Bone marrow (tissue), 2 donors: ENCODE measurements at places on chromosomes 6 and 20.

DNA sequence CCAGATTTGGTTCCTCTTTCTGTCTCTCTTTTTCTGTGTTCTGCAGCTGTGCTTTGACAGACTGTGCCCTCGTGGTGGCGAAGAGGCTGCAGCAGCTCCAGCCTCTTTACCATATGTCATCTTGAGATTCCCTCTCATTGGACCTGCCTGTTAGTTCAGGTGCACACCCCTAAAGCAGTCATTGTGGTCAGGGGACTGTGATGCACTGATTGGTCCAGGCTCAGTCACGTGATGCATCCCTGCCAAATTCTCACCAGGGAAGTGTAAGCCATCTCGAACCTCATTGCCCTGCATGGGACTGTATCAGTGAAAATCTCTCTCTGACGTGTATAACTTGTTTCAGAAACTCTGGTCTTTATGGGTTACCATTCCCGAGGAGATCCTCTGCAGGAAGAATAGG is 160.3 kb downstream of the EYA2 start:
- no peak for DNase-seq

- no peak for DNase-seq
Observed at GRCh38 chr6:42744351-42744893, 1.5 kb downstream of the TBCC start.

GRCh38 chr6:96837081-96837971 is at the start of gene GPR63:
GPR63 (minus strand) TSS chr6:96837477; CDS start chr6:96799731, 37,746 bp downstream.
- DNase-seq = no peak

GRCh38 chr6:83883240-83883639 is 23.8 kb downstream of the CYB5R4 start:
- no peak for DNase-seq

DNA sequence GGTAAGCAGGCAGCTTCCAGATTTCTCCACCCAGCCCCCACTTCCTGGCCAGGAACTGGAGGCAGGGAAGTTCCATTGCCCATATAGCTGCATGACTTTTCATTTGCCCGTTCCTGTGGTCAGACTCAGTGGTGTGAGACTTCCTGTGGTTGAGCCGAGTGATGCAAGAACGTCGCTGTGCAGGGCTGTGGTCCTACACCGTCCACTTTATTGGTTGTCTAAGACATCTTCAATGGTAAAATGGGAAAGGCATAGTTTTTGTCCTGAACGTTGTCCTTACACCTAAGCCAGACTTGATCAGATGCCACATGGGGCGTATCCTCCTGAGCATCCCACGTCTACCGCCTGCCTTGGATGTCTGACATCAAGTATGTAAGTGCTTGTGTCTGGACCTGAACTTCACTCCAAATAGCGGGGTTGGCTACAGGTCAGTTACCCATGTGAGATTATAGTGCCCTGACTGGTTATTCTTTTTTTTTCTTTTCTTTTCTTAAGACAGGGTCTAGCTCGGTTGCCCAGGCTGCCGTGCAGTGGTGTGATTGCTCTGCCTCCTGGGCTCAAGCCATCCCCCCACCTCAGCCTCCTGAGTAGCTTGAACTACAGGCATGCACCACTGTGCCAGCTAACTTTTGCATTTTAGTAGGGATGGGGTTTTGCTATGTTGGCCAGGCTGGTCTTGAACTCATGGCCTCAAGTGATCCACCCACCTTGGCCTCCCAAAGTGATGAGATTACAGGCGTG is 25.9 kb upstream of the GTSF1L start:
- peak; percentile 33 for DNase-seq

GRCh38 chr6:15969236-15969778 is 159.6 kb upstream of the MYLIP start:
- DNase-seq = no peak

GRCh38 chr6:31580807-31581433 is 1.3 kb downstream of the LTB start:
- peak; percentile 43 for DNase-seq

DNA sequence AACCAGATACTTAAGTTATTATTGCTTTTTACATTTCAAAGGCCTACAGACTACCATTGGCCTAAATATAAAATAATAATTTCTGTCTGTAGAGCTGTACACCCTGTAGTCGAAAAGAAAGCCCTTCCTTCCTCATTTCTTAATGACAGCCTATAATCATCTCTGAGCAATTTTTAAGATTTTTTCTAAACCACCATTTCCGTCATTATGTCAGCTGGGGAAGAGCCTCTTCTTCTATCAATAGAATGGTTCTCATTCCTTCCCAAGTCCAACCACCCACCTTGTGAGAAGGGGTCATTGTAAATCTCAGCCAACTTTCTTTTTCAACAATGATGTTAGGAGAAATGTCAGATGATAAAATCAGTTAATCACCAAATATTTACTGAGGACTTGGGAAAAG is 91.8 kb downstream of the PLEKHG1 start:
- peak; percentile 22 for DNase-seq

GRCh38 chr6:68343901-68344300 is 291.2 kb upstream of the ADGRB3 start:
- DNase-seq = no peak

DNA sequence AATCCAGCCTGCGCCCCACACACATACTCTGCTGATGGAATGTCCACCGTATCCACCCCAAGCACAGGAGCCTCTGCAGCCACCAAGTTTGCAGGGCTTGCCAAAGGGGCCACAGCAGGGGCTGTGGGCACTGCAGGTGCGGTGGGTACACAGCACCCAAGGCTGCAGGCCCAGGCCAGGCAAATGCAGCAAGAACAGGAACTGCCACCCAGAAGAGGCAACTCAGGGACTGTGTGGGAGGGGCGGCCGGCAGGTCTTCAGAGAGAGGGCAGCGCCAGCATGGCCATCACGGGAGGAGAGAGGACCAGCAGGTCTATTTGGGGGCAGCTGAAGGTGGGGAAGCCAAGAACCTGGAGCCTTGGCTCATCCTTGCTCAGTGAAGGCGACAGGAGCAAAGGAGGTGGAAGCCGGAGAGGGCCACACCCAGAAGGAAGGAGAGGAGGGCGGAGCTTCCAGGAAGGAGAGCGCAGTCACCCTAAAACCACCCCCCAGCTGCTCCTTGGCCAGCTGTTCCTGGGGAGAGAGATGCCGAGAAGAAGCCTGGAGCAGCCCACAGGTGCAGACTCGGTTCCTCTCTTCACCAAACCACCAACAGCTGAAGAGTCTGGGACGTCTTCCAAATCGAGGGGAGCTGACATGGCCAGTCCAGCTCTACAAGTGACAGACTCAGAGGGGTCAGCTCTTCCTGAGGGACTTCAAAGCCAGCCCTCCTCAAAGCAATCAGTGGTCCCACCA is 265.1 kb upstream of the CDYL start:
- DNase-seq = no peak

DNA sequence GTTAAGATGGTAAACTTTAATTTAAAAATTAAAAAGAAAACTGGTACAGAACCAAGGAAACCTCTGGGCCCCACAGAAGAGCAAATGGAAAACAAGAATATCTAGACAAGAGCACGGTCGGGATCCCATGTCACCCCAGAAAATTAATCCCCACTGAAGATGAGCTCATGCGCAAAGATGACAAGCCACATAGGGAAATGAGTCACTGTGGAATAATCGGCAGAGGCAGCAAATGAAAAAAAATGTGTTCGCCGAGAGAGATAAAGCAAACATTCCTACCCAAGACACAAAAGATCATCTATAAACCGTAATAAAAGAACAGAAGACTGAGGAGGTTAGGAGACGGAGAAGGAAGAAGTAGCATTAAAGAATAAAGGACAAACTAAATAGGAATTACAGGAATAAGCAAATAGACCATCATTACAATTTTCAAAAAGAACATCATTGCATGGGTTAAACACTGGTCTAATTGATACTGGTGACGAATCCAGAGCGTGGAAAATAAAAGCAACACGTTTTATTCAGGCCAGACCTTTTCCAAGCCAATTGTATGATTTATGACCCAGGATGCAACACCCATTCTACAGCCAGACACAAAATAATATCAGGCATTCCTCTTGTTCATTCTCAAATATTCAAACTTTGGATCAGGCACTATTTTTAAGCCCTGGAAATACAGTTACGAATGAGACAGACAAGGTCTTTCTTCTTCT is 138.0 kb upstream of the ARID1B start:
- no peak for DNase-seq

DNA sequence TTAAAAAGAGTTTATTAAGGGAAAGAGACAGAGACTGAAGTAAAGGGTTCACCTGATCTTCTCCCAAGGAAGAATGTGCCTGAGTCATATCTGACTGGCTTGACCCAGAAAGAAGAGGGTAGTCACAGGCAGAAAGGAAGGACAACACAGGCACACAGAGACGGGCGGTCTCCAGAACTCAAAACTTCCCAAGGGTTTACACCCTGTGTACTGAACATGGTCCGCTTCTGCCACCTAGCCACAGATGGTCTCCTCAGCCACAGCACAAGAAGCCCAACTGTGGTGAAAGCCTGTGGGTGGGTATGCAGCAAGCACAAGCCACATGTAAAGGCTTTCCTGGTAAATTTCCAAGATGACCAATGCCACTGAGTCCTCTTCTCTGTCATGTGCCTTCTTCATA is 17.2 kb downstream of the UNC5CL start:
- DNase-seq = no peak

- no peak for DNase-seq
Observed at GRCh38 chr6:15642276-15642675, 20.6 kb downstream of the DTNBP1 start.

GRCh38 chr6:156988276-156989158 is 211.3 kb downstream of the ARID1B start:
- no peak for DNase-seq
